Karpas-422 (cell line): ENCODE measurements at places on chromosomes 16 and 17. TPM values are rescaled to one million over a fixed set of nuclear protein-coding genes. Genes with fewer than 3 reads are reported as not detected.
A peak's percentile ranks its signal among the peaks of the same experiment; 100 is the strongest.

The TMEM114 gene
- not detected in 2 replicates for total RNA-seq

The MMP28 gene
- total RNA-seq = not detected in 2 replicates

- peaks cover 42% of the 10 kb centered on the region for H3K4me1 ChIP-seq
- DNase-seq = no peak
- H3K27me3 ChIP-seq = no peaks in the 10 kb centered on the region
- no peaks in the 10 kb centered on the region for H3K36me3 ChIP-seq
Measured at GRCh38 chr16:88686062-88686438, 257 bp downstream of the SNAI3 start.

DNA sequence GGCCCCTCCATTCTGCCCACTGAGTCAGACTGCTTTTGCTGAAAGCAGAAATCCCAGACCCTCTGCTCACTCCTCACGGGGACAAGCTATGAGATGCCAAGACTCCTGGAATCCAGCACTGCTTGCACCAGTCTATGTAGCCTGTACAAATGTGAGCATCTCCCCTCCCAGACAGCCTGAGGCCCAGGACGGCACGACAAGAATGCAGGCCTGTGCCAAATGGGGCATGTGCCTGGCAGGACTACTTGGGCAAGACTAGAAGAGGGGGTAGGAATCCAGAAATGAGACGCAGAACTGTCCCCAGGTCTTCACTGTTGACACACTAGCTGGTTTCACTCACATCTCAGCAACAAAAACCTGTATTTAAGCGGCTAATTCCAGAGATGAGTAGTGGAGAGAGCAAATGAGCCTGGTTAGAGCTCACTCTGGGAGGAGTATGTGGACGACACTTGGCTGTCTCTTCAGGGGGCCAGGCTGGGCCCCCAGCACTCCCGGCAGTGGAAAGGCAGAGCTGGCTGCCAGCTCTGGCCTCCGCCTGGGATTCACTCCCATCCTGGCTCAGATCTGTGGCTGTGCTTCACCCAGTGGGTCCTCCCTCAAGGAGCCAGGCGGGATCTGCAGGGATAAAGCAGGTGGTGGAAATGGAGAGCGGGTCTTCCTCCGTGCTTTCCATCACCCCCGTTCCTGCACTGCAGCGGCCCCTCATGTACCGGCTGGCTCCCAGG, 2.9 kb upstream of the MYO1C start:
- peaks cover 13% of the 10 kb centered on the region for H3K4me1 ChIP-seq
- H3K27ac ChIP-seq = no peak overlapping the region
- DNase-seq = no peak
- no peaks in the 10 kb centered on the region for H3K27me3 ChIP-seq
- H3K36me3 ChIP-seq = no peaks in the 10 kb centered on the region

GRCh38 chr17:2101448-2102257, 46.8 kb downstream of the HIC1 start:
- no peak overlapping the region for H3K4me3 ChIP-seq
- no peaks in the 10 kb centered on the region for H3K27me3 ChIP-seq
- no peaks in the 10 kb centered on the region for H3K4me1 ChIP-seq
- H3K36me3 ChIP-seq = no peaks in the 10 kb centered on the region
- no peak overlapping the region for H3K27ac ChIP-seq

- peaks cover 28% of the 10 kb centered on the region for H3K36me3 ChIP-seq
- peak overlapping the region; percentile 66 for H3K27ac ChIP-seq
- H3K27me3 ChIP-seq = no peaks in the 10 kb centered on the region
- H3K4me1 ChIP-seq = peaks cover 26% of the 10 kb centered on the region
Measured at GRCh38 chr16:3458278-3458851, 14.9 kb downstream of the NAA60 start.

- H3K27me3 ChIP-seq = no peaks in the 10 kb centered on the region
- no peak overlapping the region for H3K27ac ChIP-seq
- no peak for DNase-seq
- no peak overlapping the region for H3K4me3 ChIP-seq
- no peaks in the 10 kb centered on the region for H3K36me3 ChIP-seq
Measured at GRCh38 chr17:66889480-66890230, 54.7 kb downstream of the CACNG5 start.

GRCh38 chr17:47694581-47695428, 844 bp downstream of the TBKBP1 start:
- H3K27ac ChIP-seq = no peak overlapping the region
- no peak for DNase-seq
- peaks cover 16% of the 10 kb centered on the region for H3K4me1 ChIP-seq
- no peaks in the 10 kb centered on the region for H3K36me3 ChIP-seq

DNA sequence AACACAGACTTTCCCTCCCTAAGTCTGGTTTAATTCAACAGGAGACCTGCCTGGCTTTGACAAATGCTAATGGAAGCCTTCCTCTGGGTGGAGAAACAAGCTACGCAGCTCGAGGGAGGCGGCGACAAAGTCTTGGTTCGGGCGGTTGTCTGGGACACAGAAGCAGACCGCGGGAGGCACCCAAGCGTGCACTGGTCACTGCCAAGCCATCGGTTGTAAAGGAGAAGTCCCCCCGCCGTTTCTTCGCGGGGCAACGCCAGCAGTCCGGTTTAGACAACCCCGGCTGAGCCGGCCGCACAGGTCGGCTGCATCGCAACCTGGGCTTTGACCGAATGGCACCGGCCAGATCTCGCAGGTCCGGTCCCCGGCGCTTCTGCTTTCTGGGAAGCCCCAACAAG, 586 bp downstream of the GLYR1 start:
- H3K4me1 ChIP-seq = peaks cover 33% of the 10 kb centered on the region
- DNase-seq = peak; percentile 64
- peak overlapping the region; percentile 41 for H3K27ac ChIP-seq
- peak overlapping the region; percentile 82 for H3K4me3 ChIP-seq

DNA sequence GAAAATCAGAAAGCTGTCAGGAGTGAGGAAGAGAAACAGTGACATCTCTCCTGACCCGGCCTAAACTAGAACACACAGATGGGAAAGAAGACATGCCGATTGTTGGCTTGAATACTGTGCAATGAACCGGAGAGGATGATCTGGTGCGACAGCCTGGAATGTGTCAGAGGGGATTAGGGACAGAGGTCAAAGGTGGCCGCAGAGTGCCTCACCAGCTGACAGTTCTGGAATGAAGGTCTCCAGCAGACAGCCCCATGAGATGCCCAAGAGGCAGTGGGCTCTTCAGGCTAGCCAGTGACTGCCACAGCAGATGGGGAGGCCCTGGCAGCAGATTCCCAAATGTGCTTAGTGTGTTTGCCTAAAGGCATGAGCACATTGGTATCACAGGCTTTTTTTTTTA, 623.2 kb downstream of the CDH8 start:
- H3K36me3 ChIP-seq = no peaks in the 10 kb centered on the region
- no peaks in the 10 kb centered on the region for H3K27me3 ChIP-seq
- no peak overlapping the region for H3K4me3 ChIP-seq
- H3K4me1 ChIP-seq = no peaks in the 10 kb centered on the region
- no peak overlapping the region for H3K27ac ChIP-seq
- no peak for DNase-seq

DNA sequence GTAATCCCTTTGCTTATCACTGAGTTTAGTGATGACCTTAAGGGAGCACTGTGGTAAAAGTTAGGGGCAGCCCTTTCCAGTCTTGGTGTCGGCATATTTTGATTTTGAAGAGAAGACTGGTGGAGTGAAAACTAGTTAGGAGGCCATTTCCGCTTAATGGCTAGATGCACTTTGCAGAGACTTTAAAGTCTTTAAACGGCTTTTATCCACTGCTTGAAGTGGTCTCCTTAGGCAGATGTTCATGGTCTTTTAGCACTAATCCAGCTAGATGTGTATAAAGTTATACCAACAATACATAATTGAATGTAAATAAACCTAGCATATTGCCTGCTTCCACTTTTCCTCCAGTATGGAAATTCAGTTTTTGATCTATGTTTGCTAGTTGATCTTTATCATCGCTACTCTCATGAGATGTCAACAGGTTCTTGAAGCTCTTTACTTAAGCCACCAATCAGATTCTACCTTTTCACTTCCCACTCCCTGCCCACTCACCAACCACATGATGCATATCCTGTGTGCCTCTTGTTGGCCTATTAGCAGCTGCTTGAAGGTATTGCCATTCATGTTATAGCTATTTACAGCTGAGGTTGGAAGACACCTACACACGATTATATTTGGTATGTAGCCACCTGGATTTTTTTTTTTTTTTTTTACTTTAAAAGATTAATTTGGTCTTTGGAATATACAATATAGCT, 132.0 kb downstream of the NLK start:
- no peak for DNase-seq
- H3K27me3 ChIP-seq = no peaks in the 10 kb centered on the region

- H3K27ac ChIP-seq = no peak overlapping the region
- no peak for DNase-seq
- H3K4me3 ChIP-seq = no peak overlapping the region
Measured at GRCh38 chr16:82072313-82072712, 37.3 kb downstream of the HSD17B2 start.

DNA sequence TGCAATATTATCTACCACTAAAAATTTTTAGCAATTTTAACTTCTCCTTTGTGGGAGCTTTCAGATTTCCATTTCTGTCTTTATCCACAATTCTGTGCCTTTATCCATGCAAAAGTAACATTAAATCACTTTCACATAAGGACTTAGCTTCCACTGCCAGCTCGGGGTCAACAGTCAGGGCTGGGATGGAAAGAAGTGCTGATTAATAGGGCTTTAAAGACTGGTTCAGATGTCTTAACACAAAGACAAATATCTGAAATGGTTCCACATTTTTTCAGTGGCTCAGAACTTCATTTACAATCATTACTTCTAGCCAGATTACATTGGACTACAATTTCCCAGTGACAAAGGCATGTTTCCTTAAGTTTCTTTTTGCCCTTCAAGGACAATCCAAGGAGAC, 191.8 kb upstream of the CPHXL start:
- H3K36me3 ChIP-seq = no peaks in the 10 kb centered on the region
- H3K27ac ChIP-seq = no peak overlapping the region

- no peaks in the 10 kb centered on the region for H3K27me3 ChIP-seq
- DNase-seq = no peak
- no peaks in the 10 kb centered on the region for H3K36me3 ChIP-seq
- no peak overlapping the region for H3K27ac ChIP-seq
- no peak overlapping the region for H3K4me3 ChIP-seq
Measured at GRCh38 chr17:73667181-73667959, 23.1 kb upstream of the SDK2 start.

DNA sequence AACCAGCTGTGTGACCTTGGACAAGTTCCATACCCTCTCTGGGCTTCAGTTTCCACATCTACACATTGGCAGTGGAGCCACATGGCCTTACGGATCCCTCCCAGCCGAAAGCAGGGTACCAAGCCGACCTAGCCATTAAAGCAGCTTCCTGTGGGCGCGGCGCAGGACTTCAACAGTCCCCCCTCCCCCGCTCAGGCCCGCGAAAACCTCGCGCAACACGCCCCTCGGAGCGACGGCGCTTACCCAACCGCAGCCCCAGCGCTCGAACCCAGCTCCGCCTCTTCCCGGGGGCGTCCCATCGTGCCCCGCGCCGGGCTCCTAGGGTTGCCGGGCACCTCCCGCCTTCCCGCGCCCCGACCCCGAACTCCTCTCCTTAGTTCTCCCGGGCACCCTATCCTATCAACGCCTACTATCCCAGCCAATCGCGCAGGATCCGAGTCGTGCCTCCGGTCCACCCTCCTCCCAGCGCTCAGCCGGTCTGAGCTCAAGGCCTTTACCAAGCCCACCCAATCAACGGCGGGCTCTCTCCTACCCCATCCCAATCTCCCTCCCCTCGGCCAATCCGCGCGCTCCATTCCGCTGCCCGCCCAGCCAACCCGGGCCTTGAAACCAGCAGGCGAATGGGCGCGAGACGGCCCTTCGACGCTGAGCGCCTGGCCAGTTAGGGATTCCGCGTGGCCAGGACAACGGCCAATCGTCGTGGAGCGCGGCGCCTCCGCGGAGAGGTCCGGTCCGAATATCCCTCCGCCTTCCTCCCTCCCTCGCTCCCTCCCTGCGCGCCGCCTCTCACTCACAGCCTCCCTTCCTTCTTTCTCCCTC, at the start of gene KPNB1:
Gene KPNB1 (plus strand): TSS at position 767 of the 819 bp plus-strand sequence. CDS start 326 bp downstream, outside the sequence.
- H3K27me3 ChIP-seq = no peaks in the 10 kb centered on the region
- peaks cover 38% of the 10 kb centered on the region for H3K4me1 ChIP-seq
- peaks cover 32% of the 10 kb centered on the region for H3K36me3 ChIP-seq

- no peak within 1 kb of the TSS for H3K4me3 ChIP-seq
- DNase-seq = no peak
- H3K36me3 ChIP-seq = no peaks in the 10 kb centered on the region
- H3K27ac ChIP-seq = no peak within 1 kb of the TSS
Measured at GRCh38 chr16:57372372-57373116, at the start of gene CX3CL1. CX3CL1 (plus strand) TSS chr16:57372490; CDS start chr16:57372569, 79 bp downstream.

DNA sequence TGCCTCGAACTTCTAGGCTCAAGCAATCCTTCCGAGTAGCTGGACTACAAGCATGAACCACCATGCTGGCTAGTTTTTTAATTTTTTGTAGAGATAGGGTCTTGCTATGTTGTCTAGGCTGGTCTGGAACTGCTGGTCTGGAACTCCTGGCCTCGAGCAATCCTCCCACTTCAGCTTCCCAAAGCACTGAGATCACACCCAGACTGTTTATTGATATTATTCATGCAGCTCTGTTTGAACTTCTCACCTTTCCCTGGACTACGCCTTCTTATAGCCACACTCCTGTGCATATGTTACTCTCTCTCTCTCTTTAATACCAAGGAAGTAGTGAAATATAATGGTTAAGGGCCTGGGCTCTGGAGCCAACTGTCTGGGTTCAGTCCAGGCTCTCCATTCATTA, 4.6 kb downstream of the COG7 start:
- H3K4me3 ChIP-seq = no peak overlapping the region
- no peak overlapping the region for H3K27ac ChIP-seq
- no peak for DNase-seq
- peaks cover 14% of the 10 kb centered on the region for H3K4me1 ChIP-seq

DNA sequence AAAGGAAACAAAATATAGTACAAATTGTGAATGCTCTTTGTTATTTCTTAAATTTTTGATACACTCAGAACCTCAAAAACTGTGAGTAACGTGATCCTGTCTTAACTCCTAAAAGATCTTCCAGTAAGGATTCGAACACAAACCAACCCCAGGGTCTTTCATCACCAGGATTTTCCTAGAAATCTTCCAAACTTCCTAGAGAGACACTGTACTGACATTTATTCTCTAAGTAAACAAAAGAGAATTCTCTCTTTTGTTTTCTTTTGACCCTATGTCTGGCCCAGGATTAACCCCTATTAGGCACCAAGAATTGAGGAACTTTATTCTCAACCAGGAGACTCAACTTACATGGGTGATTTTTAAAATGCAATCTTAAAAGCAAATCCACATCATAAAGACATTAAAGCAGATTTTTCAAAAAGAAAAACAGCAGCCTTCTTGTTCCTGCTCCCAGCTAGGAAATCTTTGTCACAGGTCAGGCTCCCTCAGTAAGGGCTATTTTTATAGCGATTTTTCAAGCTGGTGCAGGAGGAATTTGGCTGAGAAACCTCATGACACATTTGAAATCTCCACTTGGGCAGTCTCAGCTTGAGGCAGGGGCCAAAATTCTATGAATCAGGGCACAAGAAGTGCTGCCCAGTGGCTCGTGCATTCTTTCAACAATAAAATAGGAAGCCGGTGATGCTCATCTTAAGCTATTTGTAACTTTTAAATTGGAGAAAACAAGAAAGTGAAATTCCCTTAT, 6.2 kb upstream of the SMG1 start:
- DNase-seq = no peak
- no peak overlapping the region for H3K4me3 ChIP-seq
- H3K27ac ChIP-seq = no peak overlapping the region
- H3K36me3 ChIP-seq = no peaks in the 10 kb centered on the region
- no peaks in the 10 kb centered on the region for H3K27me3 ChIP-seq
- peaks cover 9% of the 10 kb centered on the region for H3K4me1 ChIP-seq

- no peak overlapping the region for H3K27ac ChIP-seq
- H3K4me1 ChIP-seq = no peaks in the 10 kb centered on the region
- H3K36me3 ChIP-seq = no peaks in the 10 kb centered on the region
- H3K4me3 ChIP-seq = no peak overlapping the region
Measured at GRCh38 chr17:62112229-62112628, 47.2 kb upstream of the MED13 start.

- H3K27ac ChIP-seq = no peak overlapping the region
- no peaks in the 10 kb centered on the region for H3K4me1 ChIP-seq
- H3K4me3 ChIP-seq = no peak overlapping the region
- DNase-seq = peak; percentile 90
- H3K36me3 ChIP-seq = no peaks in the 10 kb centered on the region
- no peaks in the 10 kb centered on the region for H3K27me3 ChIP-seq
Measured at GRCh38 chr17:17641621-17642409, 39.4 kb upstream of the RAI1 start.
